ENCODE measurements at places on chromosomes 4 and X. TPM values are rescaled to one million over a fixed set of nuclear protein-coding genes. Genes with fewer than 3 reads are reported as not detected.

DOK7 gene
- 0.16 TPM for total RNA-seq

RAB39B gene
- 0.73 TPM for total RNA-seq

NSD2 gene
- 42.6 TPM for total RNA-seq

TLR10 gene
- total RNA-seq: 0.05 TPM

SLC26A1 gene
- 0.31 TPM for total RNA-seq

UGT2B17 gene
- total RNA-seq: not detected

PNMA6A gene
- total RNA-seq: 4.5 TPM

PPP2R2C gene
- 34.1 TPM for total RNA-seq

SMIM10 gene
- not detected for total RNA-seq

KCND1 gene
- 1.1 TPM for total RNA-seq

LRIT3 gene
- total RNA-seq: 0.06 TPM

SSX4 gene
- not detected for total RNA-seq

MAB21L2 gene
- total RNA-seq: not detected

RHOXF2 gene
- not detected for total RNA-seq

CCNB3 gene
- total RNA-seq: 0.38 TPM

TSPAN5 gene
- 16.7 TPM for total RNA-seq

AWAT2 gene
- total RNA-seq: not detected

PLP1 gene
- total RNA-seq: not detected

NXF2B gene
- not detected for total RNA-seq

MAGEB1 gene
- not detected for total RNA-seq

TLL1 gene
- total RNA-seq: 0.40 TPM

FAM47E gene
- 0.08 TPM for total RNA-seq

NUP62CL gene
- total RNA-seq: 13.4 TPM

DAPP1 gene
- total RNA-seq: not detected

NOX1 gene
- 0.03 TPM for total RNA-seq

MGAT4D gene
- total RNA-seq: not detected

ATOH1 gene
- total RNA-seq: not detected

RHOXF1 gene
- not detected for total RNA-seq

XAGE1A gene
- total RNA-seq: 33.2 TPM

ARFIP1 gene
- 16.6 TPM for total RNA-seq

NEIL3 gene
- 15.4 TPM for total RNA-seq

SPON2 gene
- total RNA-seq: 0.09 TPM

ABCE1 gene
- 112 TPM for total RNA-seq

BEX1 gene
- not detected for total RNA-seq

IRF2 gene
- 14.9 TPM for total RNA-seq

JCHAIN gene
- total RNA-seq: 0.19 TPM

MAGEC3 gene
- not detected for total RNA-seq

LARP7 gene
- total RNA-seq: 27.4 TPM

MAGEC2 gene
- not detected for total RNA-seq

TMEM31 gene
- not detected for total RNA-seq

TMPRSS11D gene
- total RNA-seq: not detected

IL3RA gene
- total RNA-seq: 0.31 TPM

SPACA5 gene
- total RNA-seq: not detected

SHROOM2 gene
- total RNA-seq: 0.24 TPM

C4orf50 gene
- total RNA-seq: not detected

AMER1 gene
- 2.0 TPM for total RNA-seq

CNGA2 gene
- total RNA-seq: not detected

FREM3 gene
- total RNA-seq: not detected

C1QTNF7 gene
- total RNA-seq: not detected

SULT1E1 gene
- total RNA-seq: not detected
